ENCODE measurements at places on chromosomes 11 and 22.

- DNase-seq = peak; percentile 99
Measured at GRCh38 chr11:62709247-62710000, 1.9 kb downstream of the GNG3 start.

- DNase-seq = no peak
Measured at GRCh38 chr11:10993186-10993585, 135.3 kb upstream of the ZBED5 start.

- DNase-seq = no peak
Measured at GRCh38 chr22:26452236-26453016, 23.4 kb downstream of the ASPHD2 start.

DNA sequence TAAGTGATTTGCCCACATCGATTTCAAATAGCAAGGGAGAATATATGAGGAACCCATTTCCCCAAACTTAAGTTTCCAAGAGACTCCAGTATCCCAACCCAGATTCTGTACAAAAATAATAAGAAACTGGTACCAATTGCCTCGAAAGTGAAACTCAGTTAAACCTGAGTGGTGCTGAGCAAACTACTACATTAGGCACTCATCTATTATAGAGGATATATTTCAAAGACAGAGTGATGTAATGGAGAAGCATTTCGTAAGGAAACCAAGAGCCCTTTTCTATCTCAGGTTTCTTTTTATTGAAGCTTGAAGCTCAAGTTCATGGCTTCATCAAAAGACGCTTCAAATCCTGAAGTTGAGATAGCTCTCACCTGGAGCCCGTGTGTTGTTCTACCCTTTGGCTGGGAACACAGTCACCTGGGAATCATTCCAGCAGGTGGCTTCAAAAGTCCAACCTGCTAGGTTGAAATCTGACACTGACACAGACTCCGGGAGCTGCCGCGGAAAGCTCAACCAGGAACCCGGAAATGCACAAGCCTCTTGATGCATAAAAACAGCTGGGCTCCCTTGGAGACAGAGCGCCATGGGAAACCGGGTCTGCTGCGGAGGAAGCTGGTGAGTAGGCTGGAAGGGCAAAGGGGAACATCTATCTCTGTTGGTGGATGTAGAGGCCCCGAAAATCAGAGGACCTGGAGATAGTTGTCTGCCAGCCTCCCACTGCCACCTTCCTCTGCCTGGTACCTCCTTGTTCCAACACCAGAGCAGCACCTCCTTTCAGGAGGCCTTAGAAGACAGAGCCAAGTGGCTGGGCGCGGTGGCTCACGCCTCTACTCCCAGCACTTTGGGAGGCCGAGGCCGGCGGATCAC, at the start of gene C11orf52:
C11orf52 (plus strand) TSS at position 524 of the 867 bp plus-strand sequence; CDS start at position 584, 60 bp downstream.
- DNase-seq = peak; percentile 98

- DNase-seq = no peak
Measured at GRCh38 chr22:42881982-42882656, 25.0 kb upstream of the ARFGAP3 start.

Data from DMS79 treated with DMSO at 0.1 percent for 48 hours (cell line).